ENCODE measurements at places on chromosomes 5 and 9.

GRCh38 chr9:116149844-116150243 is 3.7 kb upstream of the PAPPA start:
- DNase-seq = peak; percentile 34

DNA sequence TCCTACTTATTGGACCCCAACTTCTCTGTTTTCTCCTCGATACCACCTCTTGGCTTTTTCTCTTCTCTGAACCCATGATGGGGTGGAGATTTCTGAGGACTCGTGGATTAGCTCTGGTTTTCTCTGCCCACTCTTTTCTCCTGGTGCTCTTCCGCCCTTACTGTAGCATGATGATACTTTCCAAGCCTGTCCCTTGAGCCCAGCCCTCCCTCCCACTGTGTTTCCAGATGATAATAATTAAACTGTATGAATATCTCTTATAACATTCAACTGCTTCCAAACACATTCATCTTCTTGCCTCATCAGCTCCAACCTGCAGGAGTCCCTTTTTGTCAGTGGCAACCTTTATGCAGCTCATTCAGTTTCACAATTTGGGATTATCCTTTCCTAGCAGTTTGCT is 494.2 kb upstream of the KLF4 start:
- DNase-seq = no peak

- no peak for DNase-seq
These were observed 39.2 kb downstream of the TSTD2 start for GRCh38 chr9:97593960-97594359.

DNA sequence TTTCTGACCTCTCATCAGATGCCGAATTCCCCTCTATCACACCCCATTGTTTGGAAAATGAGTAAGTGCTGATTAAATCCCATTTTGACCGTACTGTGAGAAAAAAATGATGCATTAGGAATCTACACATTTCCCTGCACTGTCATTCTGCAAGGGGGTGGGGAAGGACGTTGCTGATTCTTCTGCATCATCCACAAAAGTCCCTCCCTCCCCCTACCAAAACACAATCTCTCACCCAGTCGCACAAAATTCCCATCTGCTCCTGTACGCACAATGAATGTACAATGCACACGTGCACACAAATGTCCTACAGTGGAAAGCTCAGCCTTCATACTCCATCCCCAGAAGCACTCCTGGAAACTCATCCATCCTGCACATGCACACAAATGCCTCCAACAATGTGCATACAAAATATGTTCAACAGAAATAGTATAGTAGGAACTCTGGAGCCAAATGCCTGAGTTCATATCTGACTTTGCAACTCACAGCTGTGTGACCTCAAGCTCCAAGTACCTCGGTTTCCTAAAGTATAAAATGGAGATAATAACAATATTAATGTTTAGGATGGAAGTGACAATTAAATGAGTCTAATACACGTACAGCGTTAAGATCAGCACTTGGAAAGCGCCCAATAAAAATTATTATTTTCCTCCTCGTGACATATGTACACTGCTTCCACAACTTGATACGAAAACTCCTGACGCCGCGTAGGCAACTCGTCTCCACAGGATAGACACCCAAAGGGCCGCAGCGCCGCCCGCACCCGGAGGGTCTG is 809 bp downstream of the TNIP1 start:
- peak; percentile 56 for DNase-seq

GRCh38 chr5:35194635-35195471 is 35.4 kb downstream of the PRLR start:
- no peak for DNase-seq

DNA sequence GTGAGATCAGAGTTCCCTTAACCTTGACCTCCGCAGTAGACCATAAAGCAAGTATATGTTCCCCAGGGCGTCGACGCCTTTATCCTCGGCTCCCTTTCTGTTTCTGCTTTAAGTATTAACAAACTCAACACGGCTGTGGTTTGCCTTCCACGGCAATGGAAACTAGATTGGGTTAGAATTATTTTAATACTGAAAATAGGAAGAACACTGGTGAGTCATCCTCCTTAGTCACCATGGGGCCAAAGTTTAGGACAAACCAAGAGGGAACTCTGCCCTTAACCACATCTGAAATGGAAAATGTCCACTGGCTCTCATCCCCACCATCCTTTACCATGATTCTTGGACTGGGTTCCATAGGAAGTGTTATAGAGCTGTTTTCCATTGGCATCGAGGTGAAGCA is 386.1 kb downstream of the ACTL7B start:
- no peak for DNase-seq

GRCh38 chr9:77212801-77213200 is 35.5 kb downstream of the VPS13A start:
- DNase-seq = no peak

- DNase-seq = peak; percentile 78
These were observed 72.6 kb downstream of the PIK3R1 start for GRCh38 chr5:68287976-68288706.

DNA sequence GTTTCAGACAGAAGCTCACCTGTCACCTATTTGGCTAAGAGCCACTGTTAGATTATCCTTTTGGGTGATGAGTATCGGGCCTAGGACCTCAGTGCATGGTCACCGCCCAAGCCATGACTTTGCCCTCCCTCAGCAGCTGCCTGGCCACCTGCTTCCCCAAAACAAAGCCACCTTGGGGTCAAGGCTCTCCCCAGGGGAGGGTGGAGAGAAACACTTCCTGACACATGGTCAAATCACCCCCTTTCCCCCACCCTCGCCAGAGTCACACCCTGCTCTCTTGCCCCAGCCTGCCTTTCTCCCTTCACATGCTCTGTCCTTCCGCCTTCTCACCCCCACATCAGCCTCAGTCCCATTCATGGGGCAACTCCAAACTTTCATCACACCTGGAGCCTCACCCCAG is 1.7 kb upstream of the HBEGF start:
- no peak for DNase-seq

GRCh38 chr5:110757118-110757729 is 18.4 kb downstream of the SLC25A46 start:
- peak; percentile 35 for DNase-seq

GRCh38 chr9:116074658-116075057 is 78.9 kb upstream of the PAPPA start:
- DNase-seq = no peak

DNA sequence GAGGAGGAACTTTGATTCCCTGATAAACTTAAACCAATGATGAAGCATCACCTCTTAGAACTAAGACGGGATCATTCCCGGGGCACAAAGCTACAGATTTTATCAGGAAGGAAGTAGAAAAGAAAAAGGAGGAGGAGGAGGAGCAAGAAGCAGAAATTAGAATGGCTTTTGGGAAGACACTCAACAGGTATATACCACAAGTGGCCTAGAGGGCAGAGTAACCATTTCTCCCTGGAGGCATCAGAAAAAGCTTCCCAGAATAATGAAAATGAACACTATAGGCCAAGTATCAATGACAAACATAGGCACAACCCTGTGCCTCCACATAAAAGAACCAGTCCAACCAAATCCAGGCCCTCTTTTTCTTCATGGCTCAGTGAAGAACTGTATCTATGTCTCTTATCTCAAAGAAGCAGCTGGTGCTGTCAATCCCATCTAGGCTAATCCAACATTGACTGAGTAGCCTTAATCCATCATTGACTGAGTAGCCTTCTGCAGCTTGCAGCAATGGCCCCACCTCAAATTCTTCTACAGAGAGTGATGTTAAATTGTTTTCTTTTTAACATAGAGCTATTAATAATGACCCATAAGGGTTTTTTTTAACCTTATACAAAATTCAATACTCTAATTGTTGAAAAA is 178.8 kb upstream of the KIF2A start:
- DNase-seq = no peak

DNA sequence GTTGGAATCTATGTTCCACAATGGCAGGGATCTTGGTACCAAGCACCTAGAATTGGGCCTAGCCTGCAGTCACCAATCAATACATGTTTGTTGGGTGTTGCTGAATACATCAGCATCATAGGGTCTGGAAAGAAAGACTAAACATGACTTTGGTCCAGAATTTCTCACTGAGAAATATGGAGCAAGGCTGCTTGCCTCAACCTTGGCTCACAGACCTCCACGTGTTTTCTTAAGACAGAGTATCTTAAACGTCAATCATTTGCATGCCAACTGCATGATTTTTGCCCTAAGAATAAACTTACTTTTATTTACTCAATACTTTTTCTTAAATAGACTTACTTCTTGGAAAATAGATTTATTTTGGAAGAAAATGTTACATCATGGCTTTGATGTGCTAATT is 22.7 kb upstream of the TRAF1 start:
- DNase-seq = no peak

DNA sequence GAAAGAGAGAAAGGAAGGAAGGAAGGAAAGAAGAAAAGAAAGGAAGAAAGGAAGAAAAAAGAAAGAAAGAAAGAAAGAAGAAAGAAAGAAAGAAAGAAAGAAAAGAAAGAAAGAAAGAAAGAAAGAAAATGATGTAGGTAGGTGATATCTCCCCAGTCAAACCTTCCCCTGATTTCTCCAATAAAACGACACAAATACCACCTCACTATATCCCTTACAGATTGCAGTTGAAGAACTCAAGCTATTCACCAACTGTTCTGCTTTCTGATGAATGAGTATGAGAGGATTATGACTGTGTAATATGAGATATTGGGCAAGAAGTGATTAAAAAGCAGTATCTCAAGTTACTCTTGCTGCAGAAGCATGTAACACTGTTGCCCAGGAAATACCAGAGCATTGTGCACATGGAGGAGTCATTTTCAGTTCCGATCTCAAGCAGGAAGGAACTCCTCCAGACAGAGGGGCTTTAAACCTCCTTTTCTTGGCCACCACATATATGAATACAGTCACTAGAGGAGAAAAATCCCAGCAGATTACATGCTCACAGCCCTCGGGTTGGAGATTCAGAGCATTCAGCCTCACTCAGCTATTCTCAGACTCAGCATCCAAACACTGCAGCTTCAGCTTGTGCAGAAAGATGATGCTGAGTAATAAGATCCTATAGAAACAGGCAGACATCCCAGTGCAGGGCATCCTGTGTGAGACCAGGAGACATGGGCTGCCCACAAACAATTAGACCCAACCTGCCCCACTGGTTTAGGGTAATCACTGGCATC is 61.4 kb downstream of the UGCG start:
- DNase-seq = peak; percentile 93

DNA sequence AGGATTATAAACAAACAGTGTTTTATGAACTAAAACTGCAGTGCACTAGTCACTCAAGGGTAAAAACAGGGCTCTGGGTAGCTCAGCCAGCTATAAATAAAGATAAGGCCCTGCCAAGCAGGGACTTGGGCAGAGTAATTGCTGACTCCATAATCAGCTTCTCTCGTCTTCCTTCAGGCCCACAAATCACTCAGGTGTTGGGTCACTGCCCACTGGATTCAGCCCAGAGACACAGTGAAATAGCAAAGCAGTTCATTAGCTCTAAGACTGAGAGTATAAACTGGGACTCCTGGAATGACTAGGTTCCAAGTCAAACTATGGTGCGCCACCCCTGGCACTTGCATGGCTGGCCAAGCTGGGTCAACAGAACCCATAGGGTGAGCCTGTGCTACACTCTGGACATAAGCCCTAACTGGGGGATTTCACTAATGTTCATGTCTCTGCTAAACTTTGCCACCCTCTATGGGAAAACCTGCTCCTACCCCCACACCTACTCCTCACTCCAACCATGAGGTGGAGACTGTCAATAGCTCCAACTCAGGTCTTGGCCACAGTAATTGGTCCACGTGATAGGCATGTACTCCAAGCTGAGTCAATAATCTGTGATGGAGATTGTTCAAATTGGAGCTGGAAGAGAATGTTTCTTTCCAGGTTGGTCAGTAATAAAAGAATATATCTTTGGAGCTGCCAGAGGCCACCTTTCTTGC is 158.5 kb downstream of the SLIT3 start:
- peak; percentile 88 for DNase-seq

- no peak for DNase-seq
These were observed 41.7 kb upstream of the IL17B start for GRCh38 chr5:149420545-149421371.

DNA sequence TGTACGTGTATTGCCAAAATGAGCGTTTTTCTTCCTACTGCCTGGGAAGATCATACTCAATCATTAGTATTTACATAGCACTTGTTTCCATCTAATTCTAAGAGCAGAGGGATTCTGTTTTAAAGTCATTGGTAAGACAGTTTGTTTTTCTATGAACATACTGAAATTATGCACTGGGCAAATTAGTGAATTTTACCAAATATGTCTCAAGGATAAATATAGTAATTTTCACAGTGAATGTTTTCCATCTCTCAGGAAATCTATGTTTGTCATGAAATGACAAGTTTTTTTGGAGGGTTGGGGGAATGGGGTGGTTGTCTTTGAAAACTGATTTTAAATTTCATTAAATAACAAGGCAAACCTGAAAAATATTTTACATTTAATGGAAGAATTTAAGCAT is 441.3 kb upstream of the ARRDC3 start:
- no peak for DNase-seq

GRCh38 chr5:134020188-134020587 is 15.4 kb upstream of the VDAC1 start:
- DNase-seq = no peak

- no peak for DNase-seq
These were observed 206.1 kb upstream of the ZNF608 start for GRCh38 chr5:124952566-124952965.

GRCh38 chr5:103234239-103234975 is 24.2 kb upstream of the MACIR start:
- DNase-seq = peak; percentile 26

DNA sequence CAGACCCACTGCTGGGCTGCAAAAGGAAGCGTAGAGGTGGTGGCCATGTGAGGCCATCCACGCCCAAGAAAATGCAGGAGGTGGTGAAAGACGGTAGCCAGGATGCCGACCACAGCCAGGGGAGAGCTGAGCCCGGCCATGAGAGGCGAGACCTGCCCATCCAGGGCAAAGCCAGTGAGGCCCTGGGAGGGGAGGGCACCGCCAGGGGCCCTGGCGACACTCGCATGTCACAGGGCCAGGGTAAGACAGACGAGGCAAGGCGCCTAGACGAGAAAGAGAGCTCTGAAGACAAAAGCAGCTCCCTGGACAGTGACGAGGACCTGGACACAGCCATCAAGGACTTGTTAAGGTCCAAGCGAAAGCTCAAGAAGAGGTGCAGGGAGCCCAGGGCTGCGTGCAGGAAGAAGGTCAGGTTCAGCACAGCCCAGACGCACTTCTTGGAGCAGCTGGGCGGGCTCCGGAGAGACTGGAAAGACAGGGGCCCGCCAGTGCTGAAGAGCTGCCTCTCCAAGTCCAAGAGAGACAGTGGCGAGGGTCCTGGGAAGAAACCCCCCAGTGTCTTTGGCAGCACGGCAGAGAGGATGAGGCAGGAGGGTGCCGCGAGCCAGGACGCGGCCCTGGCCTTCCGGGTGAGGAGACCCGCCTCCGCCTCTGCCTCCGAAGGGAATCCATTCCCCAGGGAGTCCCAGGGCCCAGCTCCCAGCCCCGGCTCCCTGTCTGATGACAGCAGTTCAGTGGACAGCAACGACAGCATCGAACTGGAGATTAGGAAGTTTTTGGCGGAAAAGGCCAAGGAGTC is 6.9 kb downstream of the PPP1R26 start:
- no peak for DNase-seq

- DNase-seq = no peak
These were observed 62.0 kb downstream of the CRB2 start for GRCh38 chr9:123418052-123418430.

DNA sequence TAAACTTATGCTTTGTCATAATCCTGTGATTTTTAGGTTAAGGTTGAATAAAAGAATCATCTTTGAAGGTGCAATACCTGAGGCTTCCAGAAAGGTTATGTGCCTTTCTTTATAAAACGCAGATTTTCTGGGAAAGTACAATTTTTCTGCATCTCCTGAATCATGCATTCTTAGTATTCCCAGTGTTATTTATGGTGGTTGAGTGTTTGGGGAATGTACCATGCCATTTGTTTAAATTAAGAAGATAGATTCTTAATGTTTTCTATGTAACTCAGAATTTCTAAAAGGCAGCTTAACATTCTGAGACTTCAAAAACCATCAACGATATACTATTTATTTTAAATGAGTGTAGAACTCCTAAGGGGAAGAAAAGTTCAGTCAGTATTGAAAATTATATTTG is 108.1 kb upstream of the FBN2 start:
- DNase-seq = no peak

All from kidney glomerular epithelial cell (primary cell).